Astrocyte of the spinal cord (primary cell): ENCODE measurements at places on chromosomes 6 and 20.

DNA sequence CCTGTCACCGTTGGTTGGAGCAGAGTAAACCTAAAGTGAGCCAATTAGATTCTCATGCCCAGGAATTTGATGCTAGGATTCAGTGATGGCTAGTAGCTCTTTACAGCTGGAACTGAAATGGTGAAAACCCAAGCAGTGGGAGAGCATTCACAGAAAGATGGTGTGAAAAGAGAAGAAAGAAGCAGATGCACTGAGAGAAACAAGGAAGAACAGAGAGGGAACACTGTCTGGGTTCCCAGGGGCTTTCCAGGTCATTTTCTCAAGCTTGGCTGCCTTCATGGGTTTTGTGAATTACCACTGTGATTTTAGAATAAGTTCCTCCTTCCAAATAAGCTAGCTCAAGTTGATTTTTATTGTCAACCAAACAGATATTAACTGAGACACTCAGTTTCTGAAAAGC is 104.1 kb upstream of the AKIRIN2 start:
- DNase-seq: no peak

DNA sequence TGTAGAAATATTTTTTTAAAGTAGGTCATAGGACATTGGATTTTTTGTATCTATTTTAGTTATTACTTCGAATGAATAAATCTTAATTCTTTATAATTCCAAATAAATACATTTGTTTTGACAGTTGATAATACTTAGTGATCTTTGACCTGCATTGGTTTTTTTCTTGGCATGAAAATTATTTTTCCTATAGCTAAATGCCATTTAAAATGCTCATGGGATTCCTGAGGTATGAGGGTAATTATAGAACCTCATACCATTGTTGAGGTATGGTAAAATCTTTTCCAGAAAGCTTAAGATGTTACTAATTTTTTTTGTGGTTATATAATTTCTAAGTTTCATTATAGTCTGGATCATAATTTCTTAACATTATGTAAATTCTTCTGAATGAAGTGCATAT is 8.3 kb downstream of the PM20D2 start:
- peak; percentile 17 for DNase-seq

GRCh38 chr20:57756213-57756612 is 46.4 kb upstream of the PMEPA1 start:
- no peak for DNase-seq

- no peak for DNase-seq
Measured at GRCh38 chr20:32977281-32978008, 26.8 kb downstream of the SUN5 start.

DNA sequence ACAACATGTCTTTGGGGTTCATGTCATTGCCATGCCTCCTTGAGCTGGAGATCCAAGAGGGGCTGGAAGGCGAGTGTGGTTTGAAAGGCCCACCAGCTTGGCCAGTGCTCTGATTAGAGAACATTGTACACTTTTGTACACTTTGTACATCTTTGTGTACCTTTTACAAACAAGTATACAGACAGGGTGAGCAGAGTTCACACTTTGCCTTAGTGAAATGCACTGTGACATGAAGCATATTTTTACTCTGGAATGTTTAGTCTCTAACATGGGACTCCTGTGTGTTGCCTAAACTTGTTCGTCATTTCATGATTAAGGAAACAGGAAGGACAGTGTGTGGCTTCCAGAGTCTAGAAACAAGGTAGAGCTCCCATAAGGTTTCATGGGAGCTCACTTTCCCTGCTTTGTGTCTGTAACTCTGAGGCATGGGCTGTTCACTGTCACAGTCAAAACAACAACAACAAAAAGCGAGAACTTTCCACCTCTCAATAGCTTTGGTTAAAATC is 225.8 kb upstream of the SOX4 start:
- DNase-seq: no peak

- no peak for DNase-seq
Measured at GRCh38 chr6:141451181-141451510, 681.6 kb upstream of the GJE1 start.

GRCh38 chr20:37238935-37239451 is 22.6 kb downstream of the GHRH start:
- peak; percentile 25 for DNase-seq

DNA sequence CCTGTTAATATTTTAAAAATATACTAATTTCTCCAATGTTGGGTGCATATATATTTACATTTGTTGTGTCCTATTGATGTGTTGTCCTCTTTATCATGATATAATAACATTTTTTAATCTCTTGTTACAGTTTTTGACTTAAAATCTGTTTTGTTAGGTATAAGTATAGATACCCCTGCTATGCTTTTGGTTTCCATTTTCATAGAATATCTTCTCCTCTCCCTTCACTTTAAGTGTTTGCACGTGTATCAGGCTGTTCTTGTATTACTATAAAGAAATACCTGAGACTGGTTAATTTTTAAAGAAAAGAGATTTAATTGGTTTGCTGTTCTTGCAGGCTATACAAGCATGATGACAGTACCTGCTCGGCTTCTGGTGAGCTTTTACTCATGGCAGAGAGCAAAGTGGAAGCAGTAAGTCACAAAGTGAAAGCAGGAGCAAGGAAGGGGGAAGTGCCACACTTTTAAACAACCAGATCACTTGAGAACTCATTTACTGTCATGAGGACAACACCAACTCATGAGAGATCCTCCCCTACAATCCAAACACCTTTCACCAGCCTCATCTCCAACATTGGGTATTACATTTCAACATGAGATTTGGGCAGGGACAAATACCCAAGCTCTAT is 340.5 kb upstream of the SYNCRIP start:
- no peak for DNase-seq

DNA sequence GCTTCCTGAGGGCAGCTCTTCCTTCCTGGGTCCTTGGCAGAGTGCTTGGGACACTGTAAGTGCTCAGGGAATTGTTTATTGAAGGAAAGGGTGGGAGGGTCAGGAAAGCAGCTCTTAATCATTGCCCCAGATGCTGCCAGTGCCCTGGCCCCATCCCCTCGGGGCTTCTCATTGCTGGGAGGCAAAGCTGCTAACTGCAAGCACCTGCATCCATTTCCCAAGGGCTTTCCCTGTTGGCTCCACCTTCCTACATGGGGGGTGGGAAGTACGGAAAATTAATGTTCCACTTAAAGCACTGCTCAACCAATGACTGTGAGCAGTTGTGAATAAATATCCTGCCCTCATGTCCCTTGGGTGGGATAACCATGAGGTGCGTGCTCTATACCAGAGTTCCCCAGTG is 56.4 kb downstream of the NDUFAF5 start:
- no peak for DNase-seq

DNA sequence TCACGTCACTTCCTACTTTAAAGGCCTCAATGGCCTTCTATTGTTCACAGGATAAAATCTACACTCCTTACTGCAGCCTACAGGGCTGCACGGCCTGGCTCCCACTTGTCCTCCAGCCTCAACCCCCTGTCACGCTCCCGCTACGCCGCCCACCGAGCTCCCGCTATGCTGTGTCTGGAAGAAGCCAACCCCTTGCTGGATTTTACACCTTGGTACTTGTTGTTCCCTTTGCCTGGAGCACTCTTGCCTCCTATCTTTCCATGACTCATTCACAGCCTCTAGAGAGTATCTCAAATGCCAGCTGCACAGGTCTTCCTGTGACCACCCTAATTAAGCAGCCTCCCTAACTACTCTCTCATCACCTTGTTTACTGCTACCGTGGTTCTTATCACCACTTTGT is 259.9 kb downstream of the PRKN start:
- DNase-seq: no peak
